ENCODE measurements at places on chromosomes 11 and 22.
A peak's percentile ranks its signal among the peaks of the same experiment; 100 is the strongest.

- DNase-seq, result no peak
Measured at GRCh38 chr22:27858626-27859025, 57.1 kb upstream of the MN1 start.

DNA sequence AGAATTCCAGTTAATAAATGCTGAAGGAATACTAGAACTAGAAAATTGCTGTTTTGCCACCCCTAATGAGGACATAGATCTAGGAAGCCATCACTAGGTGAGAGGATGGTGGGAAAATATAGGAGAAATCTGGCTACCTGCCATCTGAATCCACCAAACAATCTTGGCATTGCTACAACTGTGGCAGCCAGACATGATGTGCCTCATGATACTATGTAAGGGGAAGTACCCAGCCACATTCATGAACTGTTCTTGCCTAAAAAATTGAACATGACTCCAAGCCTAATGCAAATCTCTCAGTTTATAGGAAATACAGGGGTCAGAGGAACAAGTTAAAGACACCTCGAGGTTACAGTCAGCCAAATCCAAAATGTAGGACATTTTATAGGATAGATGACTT, 72.8 kb downstream of the SFI1 start:
- DNase-seq, result no peak

DNA sequence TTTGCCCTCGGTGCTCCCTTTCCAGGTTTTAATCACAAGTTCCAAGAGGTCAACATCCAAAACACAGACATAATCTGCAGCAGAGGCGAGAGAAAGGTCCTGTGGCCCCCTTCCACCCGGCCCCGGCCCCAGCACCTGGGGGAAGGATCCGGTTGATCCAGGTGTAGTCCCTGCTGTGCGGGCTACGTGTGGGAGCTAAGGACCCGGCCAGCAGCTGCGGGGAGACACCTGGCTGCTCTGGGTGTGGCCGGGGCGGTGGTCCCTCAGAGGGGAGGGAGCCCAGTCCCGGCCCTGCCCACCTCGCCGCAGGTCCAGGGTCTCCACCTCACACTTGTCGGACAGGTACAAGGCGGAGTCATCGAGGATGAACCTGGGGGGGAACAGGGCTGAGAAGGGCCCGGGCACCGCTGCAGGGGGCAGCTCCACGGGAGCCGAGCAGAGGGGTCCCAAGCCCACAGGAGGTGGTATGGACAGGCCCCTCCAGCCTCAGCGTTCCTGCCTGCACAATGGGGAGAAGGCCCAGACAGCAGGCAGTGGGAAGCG, 13.6 kb downstream of the ATG2A start:
- DNase-seq, result no peak

DNA sequence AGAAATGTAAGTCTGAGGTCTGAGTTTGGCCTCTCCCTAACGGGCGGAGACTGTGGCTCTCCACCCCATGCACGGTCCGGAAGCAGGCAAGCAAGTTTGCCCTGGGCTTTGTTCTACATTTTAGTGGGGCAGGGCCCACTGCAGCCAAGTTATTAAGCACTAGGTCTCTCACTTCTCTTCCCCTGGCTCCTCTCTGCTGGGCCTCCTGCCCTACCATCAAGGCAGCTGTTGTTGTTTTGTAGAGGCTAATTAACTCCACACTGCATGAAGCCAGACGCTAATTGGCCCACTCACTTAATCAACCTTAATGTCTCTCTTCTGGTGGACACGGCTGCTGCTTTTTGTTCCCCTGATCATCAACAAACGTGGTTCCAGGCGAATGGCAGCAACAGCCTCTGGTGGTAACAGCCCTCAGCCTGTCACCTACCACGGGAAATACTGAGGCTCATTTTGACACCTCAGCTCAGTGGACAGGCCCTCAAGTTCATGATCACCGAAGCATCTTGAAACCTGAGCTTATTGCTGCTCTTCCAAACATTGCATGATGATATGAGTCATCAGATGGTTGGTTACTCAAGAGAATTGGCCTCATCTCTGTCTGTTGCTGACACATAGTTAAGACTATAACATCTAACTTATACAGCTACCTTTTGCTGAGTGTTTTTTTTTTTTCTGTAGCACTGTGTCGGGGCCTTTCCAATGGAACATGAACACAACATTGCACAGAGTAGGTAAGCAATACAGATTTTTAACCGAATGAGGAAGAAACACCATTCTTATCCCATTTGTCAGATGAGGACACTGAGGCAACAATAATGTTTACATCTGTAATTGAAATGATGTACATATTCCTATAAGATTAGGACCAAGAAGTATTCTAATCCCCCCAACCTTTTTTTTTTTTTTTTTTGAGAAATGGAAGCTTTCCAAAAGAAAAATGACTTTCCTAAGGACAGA, 20.8 kb upstream of the LMO2 start:
- DNase-seq, result peak; percentile 97

GRCh38 chr22:36977401-36977861, 41.8 kb downstream of the TST start:
- DNase-seq, result peak; percentile 19

DNA sequence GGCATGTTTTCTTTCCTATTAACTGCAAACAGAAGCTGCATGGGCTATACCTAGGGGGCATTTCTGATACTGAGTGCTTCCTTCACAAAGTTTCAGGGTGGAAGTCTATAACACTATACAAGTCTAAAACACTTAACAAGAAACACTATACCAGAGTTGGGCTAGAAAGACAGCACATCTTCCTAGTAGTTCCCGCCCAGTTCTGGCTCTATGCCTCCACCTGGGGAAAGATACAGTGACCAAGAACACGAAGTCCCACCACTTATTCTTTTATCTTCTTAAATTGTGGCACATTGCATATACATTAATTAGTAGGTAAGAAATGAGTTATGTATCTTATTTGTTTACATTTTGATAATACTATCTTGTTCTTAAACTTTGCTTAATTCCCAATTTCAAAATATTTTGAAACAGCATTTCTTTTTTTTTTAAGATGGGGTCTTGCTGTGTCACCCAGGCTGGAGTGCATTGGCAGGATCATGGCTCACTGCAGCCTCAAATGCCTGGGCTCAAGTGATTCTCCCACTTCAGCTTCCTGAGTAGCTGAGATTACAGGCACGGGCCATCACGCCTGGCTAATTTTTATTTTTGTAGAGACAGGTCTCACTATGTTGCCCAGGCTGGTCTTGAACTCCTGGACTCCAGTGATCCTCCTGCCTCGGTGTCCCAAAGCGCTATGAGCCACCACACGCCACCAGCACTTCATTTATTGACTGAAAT, 18.2 kb upstream of the NDUFC2 start:
- no peak for DNase-seq

DNA sequence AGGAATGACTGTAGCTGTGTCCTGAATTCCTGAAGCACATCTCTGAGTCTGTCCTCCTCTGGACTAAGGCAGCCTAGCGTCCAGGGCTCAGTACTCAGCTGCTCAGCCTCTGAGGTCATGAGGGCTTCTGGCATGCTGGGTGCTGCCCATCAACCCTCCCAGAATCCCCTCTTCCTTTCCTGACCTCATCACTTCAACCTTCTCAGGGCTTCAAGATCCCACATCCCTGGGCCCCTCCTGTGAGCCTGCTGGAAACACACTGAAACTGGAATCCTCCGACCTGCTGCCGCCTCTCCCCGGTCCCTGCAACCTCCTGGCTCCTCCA, 803 bp downstream of the KRTAP5-8 start:
- DNase-seq, result no peak

DNA sequence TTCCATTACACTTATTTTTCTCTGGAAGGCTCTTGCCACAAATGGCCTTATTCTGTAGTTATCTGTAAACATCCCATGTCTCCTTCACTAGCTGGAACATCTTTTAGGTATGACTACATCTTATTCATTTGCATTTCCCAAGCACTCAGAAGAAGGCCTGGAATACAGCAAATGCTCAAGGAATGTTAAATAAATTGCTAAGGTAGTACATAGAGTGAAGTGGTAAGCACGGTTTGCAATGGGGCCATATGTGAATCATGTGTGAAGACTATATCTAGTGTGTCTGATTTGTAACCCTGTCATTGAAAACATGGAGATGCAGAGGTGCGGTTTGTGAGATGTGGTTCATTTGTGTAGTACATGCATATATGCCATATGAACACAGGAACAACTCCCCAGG, 33.5 kb downstream of the GDPD4 start:
- peak; percentile 90 for DNase-seq

GRCh38 chr11:118010738-118011461, 24.7 kb downstream of the IL10RA start:
- no peak for DNase-seq

DNA sequence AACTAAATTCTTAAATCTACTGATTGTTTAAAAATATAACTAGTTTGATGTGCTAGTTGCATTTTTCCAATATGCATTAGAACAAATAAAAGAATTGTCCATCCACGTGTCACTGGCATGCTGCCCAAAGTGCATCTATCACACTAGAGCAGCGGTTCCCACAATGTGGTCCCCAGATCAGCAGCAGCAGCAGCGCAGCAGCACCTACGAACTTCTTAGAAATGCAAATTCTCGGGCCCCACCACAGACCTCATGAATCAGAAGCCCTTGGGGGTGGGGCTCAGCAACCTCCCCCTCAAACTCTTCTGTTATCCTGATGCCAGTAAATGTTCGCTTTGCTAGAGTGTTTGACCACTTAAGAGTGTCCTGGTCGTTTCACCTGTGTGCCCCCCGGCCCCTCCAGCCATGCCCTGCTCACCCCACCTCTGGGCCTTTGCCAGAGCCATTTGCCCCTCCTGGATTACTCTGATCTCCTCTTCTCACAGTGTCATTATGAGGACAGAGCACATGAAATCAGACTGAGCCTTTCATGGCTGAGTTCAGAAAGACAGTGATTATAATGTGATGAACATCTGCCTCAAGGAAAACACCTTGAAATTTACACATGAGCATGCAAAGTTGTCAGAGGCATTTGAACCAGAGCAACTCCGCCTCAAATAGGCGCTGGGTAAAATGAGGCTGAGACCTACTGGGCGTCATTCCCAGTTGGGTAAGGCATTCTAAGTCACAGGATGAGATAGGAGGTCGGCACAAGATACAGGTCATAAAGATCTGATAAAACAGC, 12.6 kb upstream of the VSIG10L2 start:
- DNase-seq, result no peak

- no peak for DNase-seq
Measured at GRCh38 chr11:11320825-11321224, 32.2 kb downstream of the CSNK2A3 start.

DNA sequence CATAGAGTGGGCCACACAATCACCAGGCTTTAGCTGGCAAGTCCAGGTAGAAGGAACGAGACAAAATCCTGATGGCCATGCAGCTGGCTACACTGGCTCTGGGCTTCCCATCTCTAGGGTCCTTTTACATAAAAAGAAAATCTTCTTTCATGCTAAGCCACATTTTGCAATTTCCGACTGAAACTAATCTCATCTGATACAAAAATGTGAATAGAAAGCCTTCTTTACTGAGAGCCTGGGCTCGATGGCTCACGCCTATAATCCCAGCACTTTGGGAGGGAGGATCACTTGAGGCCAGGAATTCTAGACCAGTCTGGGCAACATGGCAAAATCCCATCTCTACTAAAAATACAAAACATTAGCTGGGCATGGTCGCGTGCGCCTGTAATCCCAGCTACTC, 67.2 kb downstream of the MICAL3 start:
- DNase-seq, result no peak

- no peak for DNase-seq
Measured at GRCh38 chr11:64245401-64245796, 1.3 kb downstream of the PPP1R14B start.

GRCh38 chr22:22109693-22110466, 127.3 kb upstream of the TOP3B start:
- no peak for DNase-seq

DNA sequence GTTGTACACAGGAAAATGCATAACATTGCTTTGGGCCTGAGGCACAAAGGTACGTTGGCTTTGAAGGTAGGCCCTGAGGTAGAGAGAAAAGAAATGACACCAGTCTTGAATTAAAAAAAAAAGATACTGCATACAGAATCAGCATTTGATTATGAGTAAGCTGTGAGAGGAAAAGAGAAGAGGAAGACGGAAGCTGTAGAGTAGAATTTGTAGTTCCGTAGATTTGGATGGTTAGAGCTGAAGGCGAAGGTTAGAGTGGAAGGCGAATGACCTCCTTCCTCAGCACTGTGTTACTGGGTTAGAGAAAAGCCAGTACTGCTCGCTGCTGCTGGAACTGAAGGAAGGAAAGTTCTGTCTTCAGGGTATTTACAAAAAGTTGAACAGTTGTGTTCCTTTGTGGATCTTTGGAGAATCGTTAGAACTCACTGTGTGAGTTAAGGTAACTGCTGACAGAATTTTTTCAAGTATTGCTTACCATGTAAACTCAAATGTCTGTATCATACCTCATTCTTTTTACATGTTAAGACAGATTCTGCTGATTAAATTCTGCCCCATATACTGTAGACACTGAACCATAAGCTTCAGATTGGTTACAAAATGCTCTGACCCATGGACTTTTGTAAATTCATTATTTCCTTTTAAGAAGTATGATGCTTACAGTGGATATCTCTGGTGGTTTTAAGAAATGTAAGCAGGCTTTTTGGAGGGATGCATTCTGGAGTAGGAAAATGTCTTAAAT, 50.2 kb downstream of the MCAM start:
- DNase-seq, result no peak

DNA sequence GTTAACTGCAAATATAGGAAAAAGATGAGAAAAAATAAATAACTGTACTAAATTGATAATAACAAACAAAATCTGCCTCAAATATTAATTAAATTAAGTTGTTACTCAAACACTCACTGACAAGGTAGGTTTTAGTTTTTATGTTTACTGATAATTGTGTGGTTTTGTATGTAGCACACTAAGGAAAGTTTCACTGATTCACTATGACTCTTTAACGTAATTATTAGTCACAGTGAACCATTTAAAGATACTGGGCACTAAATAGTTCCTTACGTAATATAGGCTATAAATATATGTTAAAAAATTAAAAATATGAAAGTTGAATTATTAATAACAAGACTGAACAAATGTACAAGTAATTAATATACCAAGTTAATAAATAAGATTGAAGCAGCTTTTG, 2330.0 kb upstream of the RAG2 start:
- no peak for DNase-seq

GRCh38 chr11:122796128-122796717, 42.1 kb upstream of the CRTAM start:
- DNase-seq, result peak; percentile 36

DNA sequence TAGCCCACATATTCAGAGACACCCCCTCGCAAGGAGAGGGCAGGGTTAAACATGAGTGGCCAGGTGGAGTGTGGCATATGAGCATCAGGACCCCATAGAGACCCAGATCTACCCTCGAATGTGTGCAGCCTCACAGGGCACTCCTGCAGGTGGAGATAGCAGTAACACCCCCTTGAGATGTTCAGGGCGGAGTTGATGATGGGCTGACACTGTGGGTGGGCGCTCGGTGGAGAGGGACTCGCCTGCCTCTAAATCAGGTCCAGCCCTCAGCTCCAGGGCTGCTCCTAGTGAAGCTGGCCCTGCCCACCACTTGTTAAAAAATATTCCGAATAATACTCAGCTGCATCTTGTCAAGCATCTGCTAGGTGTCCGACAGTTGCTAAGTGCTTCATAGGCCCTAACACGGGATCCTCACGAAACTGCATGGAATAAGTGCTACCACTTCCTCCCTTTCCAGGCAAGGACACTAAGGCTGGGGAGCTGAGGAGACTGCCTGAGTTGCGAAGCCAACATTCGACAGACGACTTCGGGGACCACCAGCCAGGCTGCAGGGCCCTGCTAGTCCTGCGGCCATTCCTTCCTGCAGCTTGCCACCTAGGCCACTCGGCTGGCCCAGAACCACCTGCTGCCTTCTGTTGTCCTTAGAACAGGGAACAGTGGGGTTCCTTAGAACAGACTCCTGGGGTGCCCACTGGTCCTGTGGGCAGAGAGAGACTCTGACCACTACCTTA, 74.0 kb upstream of the WNT11 start:
- no peak for DNase-seq

- DNase-seq, result peak; percentile 18
Measured at GRCh38 chr11:64900263-64900678, 16.7 kb downstream of the ATG2A start.
